ENCODE measurements at places on chromosomes 7 and 10.

DNA sequence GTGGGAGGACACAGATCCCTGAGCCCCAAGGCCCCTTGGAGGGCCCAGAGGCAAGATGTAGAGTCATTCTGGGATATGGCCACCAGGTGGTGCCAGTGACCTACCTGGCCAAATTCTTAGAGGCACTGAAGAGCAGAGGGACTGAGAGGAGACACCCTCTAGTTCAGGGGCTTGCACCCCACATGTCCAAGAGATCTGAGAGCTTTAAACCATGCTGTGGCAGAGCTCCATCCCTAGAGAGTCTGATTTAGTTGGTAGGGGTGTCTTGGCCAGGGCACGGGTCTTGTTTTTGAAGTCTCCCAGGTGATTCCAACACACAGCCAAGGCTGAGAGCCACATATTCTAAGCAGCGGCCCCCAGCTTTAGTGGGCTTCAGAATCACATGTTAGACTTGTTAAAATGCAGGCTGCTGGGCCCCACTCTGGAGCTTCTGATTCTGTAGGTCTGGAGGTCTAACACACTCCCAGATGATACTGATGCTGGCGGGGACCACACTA, 52.5 kb downstream of the PRF1 start:
- DNase-seq = peak; percentile 52

GRCh38 chr7:65239707-65240352, 133.8 kb upstream of the ZNF92 start:
- DNase-seq = no peak

DNA sequence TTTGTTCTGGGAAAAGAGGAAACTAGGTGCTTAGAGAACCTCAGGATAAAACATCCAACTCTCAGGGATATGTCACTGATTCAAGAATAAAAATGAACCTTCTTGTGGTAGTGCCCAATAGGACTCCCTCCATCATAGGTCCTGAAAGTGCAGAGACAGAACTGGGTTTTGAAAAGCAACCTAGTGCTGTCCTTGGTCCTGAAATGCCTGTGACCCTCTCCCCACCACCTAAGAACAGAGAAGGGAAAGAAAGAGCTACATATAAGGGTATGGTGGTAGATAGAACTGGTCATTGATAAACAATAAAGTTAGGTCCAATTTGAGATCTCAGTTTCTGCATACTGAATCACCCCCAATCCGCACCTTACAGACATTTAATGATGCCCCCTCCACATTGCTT, 953.3 kb downstream of the XPNPEP1 start:
- DNase-seq = peak; percentile 29

DNA sequence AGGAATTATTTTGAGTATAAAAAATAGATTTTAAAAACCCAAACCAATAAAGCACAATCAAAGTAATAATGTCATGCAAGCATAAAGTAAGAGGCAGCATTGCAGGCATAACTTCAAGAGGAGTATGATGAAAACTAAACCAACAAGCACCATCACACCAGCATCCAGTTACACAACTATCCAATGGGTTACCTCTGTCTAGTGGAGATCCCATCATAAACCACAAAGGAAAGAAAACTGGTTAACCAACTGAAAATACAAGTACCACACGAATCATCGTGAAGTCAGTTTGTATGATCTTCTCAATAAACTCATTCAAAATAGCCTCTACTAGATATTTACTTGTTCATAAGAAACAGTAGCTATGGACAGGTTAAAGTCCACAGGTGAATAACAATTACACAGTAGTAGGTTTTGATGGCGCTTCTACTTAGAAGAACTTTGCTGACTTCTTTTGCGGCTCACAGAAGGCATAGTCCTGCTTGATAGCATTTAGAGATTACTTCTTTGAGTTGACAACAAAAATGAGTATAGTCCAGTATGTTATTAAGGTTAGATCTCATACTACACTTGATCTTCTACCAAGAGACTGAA, 116.6 kb downstream of the MICU1 start:
- no peak for DNase-seq

DNA sequence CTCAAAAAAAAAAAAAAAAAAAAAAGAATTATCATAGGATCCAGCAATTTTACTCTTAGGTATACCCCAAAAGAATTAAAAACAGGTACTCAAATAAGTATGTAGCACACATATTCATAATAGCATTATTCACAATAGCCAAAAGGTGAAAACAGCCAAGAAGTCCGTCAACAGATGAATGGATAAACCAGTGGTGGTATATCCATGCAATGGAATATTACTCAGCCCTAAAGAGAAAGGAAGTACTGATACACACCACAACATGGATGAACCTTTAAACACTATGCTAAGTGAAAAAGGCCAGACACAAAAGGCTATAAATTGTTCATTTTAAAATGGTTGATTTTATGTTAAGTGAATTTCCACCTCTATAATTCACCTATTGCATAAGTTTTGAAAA, 804.8 kb upstream of the AUTS2 start:
- no peak for DNase-seq
